ENCODE measurements at places on chromosomes 7 and 10.
A peak's percentile ranks its signal among the peaks of the same experiment; 100 is the strongest.

- DNase-seq, result no peak
Measured at GRCh38 chr10:14602807-14603533, 171.7 kb downstream of the FAM107B start.

DNA sequence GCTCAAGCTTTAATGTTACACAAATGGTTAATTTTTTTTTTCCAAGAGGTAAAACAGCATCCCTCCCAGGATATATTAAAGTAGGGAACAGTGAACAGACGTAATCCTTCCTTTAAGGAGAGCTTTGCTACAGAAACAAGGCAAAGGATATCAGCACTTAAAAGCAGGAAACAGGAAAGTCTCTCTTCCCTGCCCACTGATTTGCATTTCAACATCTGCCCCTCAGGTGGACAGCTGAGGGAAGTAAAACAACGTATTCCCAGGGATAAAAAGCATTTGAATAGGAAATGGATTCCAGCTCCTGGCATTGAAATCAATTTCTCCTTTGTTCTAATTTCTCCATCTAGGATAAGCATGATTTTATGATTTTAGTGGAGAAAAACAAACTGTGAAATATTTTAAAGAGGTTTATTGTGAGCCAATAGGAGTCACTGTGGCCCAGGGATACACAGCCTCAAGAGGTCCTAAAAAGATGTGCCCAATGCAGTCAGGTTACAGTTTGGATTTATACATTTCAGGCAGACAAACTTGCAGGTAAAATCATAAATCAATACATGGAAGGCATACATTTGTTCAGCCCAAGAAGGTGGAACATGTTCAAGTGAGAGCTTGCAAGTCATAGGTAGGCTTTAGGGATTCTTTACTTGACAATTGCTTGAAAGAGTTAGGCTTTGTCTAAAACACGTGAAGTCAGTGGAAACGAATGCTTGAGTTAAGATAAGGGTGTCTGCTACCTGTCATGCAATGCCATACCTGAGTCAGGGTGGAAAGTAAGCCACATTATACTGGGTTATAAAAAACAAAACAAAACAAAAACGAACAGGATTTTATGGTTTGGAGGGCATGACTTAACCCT, 286.2 kb upstream of the VWC2 start:
- DNase-seq, result no peak

GRCh38 chr7:128425850-128426249, 16.1 kb upstream of the IMPDH1 start:
- DNase-seq, result peak; percentile 78

DNA sequence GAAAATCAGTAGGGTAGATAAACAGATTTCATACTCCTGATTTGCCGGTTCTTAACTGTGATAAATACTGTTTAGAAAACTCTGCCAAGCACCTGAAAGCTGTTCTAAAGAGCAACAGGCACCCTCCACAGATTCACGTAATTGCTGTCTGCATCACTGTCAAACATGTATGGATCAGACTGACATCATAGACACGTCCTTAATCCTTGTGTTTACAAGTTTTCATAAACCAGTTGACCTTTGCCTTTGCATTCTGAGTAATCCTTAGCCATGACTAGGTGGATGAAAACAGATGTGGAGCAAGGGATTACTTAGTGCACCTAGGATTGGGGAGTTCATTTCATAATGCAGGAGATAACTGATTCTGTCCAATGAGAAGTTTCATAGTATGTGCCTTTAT, 41.6 kb downstream of the SLC39A12 start:
- no peak for DNase-seq

- DNase-seq, result no peak
Measured at GRCh38 chr10:8150401-8150905, 96.0 kb downstream of the GATA3 start.

DNA sequence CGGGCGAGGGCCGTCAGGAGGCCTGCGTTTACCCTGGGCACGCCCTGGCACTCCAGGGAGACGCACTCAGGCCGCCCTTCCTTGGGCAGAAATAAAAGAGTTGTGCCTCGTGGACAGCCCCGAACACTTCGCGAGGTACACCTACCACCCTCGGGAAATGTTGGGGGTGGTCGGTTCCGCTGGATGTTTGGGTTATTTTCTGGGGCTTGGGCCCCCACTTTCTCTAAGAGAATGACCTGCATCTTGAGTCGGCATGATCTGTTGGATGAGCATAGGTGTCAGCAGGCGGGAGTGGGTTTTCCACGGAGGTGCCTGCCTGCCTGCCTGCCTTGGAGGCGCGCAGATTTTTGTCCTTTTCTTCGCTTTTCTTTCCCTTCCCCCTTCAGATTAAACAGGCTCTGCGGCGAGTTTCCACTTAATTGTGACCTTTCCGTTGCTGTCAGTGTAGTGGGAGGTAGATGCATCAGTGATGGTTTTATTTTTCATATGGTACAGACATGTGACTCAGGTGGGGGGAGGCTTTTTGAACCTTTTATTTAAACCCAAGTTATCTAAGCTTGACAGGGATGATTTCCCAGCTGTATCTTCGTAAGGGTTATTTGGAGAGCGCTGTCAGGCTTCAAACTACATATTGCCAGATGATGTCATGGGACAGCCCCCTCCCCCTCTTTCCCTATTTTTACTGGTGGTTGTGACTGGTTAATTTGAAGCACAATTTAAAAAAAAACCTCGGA, 661 bp downstream of the HECTD2 start:
- DNase-seq, result peak; percentile 5

GRCh38 chr10:115918812-115919211, 354.2 kb downstream of the GFRA1 start:
- DNase-seq, result no peak

- no peak for DNase-seq
Measured at GRCh38 chr7:33792547-33793105, 112.7 kb upstream of the BMPER start.

GRCh38 chr7:2417981-2418481, 14.6 kb downstream of the CHST12 start:
- peak; percentile 11 for DNase-seq
